ENCODE measurements at places on chromosomes 3 and 15. TPM values are rescaled to one million over a fixed set of nuclear protein-coding genes. Genes with fewer than 3 reads are reported as not detected.

DNA sequence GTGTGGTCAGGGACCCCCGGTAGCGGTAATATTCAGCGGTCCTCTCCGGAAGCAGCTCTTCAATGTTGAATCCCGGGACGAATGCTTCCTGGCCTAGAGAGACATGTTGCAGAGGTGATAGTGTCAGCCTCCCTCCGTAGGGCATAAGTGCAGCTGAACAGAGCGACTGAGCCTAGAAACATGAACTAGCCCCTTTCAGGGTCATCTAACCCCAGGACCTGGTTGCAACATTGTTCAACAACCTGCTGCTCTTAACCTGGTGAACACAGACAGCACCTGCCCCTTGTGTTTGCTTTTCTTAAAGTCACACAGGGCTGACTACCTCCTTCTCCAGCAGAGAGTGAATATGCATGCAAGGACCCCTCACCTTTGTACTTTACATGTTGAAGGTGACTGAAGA is 41.3 kb downstream of the CA12 start:
- H3K27me3 ChIP-seq = no peaks in the 10 kb centered on the region
- H3K4me3 ChIP-seq = no peak overlapping the region
- no peak for DNase-seq

DNA sequence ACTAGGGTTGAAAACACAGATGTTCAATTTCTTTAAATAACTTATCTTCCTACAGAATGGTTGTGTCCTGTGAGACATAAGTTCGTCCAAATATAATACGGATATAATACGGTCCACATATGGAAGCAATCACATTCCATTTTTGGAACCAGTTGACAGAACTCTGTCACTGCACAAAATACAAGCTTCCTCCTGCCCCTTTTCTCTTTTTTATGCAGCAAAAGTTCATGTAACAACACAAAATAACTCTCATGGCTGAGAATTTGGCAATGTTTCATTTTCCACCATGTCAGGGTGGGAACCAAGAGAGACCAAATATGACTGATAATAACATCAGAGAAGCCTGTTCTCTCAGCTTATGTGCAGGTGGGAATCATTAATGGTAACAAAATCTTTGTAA is 158.1 kb upstream of the ZNF385D start:
- no peak overlapping the region for H3K27ac ChIP-seq
- H3K4me1 ChIP-seq = peaks cover 3% of the 10 kb centered on the region
- DNase-seq = no peak
- no peaks in the 10 kb centered on the region for H3K27me3 ChIP-seq
- H3K4me3 ChIP-seq = no peak overlapping the region
- no peaks in the 10 kb centered on the region for H3K36me3 ChIP-seq

DNA sequence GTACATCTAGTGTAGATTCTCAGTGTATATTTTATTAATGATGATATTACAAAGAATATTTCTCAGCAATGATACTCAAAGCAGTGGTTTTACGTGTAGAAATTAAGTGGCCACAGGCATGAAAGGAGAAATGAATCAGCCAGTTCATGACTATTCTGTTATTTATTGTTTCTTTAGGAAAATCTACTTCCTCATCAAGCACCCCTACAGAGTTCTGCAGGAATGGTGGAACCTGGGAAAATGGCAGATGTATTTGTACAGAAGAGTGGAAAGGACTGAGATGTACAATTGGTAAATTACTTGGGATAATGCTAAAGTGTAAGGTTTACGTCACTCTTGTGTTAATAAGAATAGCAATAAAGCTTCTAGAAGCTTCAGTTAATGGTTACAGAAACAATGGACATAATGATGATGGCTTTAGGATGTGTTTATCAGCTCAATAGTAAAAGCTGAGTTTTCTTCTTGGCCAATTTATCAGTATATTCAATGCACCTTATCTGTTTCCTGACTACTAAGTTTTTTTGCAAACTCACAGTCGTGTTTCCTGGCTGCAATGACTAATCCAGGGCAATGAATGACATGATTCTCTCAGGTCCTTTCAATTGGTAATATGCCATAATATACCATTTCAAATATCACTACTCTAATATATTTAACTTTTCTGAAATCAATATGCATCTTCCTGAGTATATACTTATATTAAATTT is 20.2 kb downstream of the ADGRG7 start:
- H3K4me1 ChIP-seq = no peaks in the 10 kb centered on the region
- H3K27ac ChIP-seq = no peak overlapping the region
- H3K36me3 ChIP-seq = no peaks in the 10 kb centered on the region
- no peak overlapping the region for H3K4me3 ChIP-seq
- H3K27me3 ChIP-seq = no peaks in the 10 kb centered on the region
- no peak for DNase-seq

SCAMP5 gene
- 0.50 TPM for total RNA-seq

DNAH12 gene
- total RNA-seq = under 0.01 TPM

KIF15 gene
- 3.8 TPM for total RNA-seq
